Cortex of kidney (tissue), 1 donor: ENCODE measurements at places on chromosomes 2 and 18.

DNA sequence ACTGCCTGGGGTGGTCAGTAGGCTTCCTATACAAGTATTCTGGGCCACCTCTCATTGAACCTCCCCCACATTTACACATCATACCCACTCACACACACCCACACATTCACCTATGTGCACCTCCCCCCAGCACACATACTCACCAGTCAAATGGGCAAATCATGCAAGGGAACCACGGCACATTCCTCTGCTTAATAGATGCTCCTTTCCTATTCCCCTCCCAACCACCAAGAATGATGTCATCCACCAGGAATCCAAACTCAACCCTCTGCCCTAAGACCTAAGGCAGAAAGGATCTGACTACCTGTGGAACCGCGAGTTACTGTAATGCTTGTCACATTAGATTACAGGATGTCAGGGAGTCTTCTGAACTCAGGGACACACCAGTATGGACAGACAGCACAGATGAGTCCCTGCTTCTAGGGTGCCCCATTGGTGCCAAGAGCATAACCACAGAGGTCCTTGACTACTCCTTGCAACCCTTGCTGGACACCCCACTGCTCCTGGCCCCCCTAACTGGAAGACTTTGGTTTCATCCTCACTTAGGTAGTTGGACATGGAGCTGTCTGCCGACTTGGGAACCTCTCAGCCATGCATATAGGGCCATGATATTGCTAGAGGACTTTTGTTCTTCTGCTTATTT, 21.5 kb upstream of the CAB39 start:
- DNase-seq = no peak

- DNase-seq = no peak
Measured at GRCh38 chr2:170218456-170218855, 40.5 kb downstream of the MYO3B start.

DNA sequence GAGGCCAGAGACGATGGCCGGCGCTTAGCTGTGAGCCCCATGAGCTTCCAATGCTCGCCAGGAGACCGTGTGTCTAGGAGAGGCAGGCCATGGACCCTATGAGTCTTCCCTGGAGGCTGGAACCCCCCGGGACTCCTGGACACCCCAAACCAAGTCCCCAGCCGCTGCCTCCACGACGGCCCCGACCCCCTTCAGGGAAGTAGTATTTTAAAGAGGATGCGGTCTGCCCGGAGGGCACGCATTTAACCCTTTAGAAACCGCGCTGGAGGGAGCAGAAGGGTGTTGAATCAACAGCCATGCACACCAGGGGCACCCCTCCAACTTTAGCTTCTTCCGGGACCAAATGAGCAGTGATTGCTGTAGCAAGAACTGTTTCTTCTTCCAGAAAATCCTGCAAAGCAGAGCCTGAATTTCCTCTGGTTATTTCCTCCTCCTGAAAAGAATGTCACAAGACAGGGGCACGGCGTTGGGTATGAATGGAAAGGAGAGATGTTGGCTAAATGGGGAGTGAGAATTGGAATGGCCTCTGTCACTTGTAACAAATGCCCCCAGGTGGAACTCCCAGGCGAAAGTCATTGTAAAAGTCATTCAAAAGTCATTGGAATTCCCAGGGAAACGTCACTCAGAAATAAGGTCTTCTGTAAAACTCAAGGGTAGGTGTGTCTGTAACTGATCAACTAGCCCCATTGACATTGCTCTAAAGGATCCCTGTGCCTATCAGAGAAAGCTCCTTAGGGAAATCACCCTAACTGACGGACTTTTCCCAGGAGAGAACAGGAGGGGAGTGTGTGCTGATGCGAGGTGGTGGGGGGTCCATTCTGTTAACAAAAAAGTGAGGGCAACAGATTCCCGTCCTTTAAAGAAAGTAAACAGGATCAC, 5.8 kb upstream of the GBX2 start:
- no peak for DNase-seq

DNA sequence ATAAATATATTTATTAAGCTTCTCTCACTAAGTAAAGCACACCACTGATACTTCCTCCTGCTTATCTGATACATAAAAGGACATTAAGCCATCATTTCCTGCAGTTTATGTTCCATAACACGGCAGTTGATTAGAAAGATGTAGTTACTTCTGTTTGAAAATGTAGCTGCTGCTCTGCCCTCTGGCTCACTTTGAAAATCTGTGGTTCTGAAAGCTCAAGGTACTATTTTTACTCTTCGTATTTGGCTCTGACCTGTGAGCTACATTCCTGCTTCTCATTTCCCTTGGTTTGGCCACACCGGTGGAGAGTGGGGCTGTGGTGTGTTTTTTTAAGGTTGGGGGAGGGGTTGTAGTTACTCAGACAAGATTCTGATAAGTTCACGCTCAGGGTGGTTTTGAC, 12.8 kb upstream of the TTN start:
- DNase-seq = no peak

DNA sequence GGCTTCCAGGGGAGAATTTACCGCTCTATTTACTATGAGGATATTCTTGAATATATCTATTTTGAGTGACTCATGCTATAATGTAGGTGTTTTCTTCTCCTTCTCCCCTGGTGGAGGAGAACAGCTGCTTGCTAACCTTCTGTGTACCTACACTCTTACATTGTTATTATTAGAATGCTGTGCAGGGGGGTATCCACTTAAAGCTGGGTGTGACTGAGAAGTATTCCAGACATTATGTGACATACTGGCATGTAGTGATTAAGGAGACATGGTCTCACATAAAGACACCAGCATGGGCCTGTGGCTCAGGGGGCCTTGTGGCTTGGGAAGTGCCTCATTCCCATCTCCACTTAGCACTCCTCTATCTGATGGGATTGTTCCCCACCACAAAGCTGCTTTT, 287.9 kb downstream of the PTPRM start:
- DNase-seq = no peak

DNA sequence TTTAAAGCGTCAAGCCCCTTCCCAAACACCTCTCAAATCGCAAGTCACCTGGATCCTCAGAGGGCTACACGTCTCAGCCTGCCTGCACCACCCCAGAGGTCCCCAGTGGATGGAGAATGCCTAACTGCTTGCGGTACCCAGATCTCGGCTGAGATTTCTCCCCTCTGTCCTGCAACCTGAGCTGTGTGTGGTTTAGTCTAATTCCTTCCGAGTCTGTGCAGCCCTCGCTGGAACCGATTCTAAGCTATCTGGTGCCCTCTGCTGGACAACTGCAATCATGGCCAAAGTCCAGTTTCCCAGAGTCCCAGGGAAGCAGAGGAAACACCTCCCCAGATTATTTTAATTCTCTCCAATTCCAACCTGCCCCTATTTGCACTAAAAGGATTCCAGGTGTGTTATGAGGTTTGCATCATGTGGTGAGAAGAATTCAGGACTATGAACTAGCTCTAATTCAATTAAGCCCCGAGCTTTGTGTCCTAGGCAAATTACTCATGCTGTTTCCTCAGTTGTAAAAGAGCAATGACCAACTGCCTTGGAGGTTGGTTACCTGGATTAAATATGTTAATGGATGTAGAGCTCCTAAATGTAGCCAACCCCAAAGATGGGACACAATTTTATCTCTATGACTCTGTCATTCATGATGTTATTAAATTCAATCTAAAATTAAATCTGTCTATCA, 276.1 kb upstream of the NCKAP5 start:
- no peak for DNase-seq

GRCh38 chr18:26405190-26405801, 143.1 kb downstream of the KCTD1 start:
- no peak for DNase-seq

DNA sequence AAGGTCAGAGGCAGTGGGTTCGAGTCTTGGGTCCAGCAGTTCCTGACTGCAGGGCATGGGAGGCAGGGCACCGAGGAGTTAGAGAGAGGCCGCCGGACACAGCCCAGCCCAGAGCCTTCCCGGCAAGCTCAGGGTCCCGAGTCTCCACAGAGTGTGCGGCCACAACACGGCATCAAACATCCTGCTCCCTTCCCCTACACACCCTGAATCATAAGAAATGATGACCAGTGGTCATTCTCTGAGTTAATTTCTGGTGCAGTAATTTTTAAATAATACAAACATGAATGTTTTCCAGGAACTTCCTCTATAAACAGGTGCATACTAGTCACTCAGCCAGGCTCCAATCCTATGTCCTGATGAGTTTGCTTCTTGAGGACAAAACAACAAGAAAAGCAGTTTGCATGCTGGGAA, 118.0 kb downstream of the PXDN start:
- no peak for DNase-seq

GRCh38 chr2:66827851-66828250, 392.9 kb downstream of the MEIS1 start:
- DNase-seq = no peak

DNA sequence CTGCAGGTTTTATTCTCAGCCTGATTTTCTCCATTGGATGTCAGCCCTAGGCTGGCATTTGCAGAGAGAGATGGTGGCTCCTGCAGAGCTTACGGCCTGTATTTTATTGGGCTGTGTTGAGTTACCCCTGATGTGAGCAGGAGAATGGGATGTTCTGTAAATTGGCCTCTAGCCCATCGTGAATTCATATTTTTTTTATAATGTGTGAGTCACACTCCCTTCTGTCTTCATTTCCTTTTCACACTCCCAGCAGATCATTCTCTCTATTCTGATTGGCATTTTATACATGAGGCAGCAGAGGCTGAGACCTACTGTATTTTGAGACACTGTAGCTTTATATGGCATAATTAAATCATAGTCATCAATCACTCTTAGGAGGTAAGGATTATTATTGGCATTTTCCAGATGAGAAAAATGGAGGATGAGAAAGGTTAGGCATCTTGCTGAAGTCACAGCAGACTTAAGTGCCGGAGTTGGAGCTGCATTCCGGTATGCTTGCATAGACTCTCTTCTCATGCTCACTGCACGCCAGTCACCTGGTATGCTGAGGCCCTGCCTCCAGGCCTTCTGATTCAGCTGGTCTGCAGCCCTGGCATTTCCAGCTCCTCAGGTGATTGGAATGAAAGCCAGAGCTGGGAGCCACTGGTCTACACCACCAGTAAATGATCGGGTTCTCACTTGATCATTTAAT, 142.4 kb downstream of the NEDD4L start:
- DNase-seq = no peak

DNA sequence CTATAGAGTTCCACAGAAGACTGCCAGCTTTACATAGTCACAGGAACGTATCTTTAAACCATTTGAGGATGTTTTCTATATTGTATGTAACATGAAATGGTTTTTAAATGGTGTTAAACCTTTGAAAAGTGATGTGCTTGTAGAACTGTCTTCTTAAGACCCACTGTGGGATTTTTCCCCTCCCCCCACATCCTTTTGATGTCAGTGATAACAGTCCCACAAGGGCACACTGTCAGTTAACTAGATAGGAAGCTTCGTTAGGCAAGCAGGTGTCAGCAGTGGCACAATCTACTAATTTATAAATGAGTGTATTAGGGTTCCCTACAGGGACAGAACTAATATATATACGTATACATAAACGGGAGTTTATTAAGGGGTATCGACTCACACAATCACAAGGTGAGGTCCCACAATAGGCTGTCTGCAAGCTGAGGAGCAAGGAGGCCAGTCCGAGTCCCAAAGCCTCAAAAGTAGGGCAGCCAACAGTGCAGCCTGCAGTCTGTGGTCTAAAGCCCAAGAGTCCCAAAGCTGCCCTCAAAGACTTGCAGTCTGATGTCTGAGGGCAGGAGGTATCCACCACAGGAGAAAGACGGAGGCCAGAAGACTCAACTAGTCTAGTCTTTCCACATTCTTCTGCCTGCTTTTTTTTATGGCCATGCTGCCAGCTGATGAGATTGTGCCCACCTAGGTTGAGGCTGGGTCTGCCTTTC, 23.8 kb upstream of the HNRNPLL start:
- DNase-seq = no peak

DNA sequence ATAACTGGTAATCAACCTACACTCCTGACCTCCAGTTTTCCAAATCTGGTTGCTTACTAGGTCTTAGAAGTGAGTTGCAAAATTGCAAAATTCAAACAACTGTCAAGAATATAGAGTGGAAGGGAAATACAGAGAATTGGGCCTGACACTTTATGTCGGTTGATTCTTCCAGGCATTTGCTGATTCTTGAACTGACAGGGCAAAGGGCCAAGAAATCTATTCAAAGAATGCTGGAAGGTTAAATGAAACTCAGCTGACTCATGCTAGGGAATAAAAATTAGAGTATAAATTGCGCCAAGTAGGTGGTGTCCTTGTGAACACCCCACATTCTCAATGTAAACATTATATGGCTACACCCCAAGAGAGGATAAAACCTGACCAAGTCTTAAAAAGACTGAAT, 21.5 kb upstream of the ZSCAN30 start:
- DNase-seq = no peak

DNA sequence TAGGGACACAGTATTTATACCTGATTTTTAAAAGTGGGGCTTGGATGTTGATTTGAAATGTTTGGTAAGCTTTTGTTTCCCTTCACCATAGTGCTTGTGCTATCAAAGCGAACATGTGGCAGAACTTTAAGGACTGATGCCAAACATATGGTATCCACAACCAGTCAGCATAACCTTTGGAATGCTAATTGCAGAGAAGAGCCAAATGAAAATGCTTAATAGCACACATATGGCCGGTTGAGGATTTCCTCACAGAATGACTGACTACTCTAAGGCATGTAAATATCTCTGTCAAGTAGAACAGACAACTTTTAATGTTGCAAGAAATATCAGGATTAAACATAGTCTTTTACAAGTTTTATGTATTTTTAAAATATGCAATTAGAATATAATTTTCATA, 120.9 kb upstream of the COL3A1 start:
- no peak for DNase-seq

GRCh38 chr2:176175709-176176607, 12.5 kb upstream of the HOXD1 start:
- DNase-seq = no peak

DNA sequence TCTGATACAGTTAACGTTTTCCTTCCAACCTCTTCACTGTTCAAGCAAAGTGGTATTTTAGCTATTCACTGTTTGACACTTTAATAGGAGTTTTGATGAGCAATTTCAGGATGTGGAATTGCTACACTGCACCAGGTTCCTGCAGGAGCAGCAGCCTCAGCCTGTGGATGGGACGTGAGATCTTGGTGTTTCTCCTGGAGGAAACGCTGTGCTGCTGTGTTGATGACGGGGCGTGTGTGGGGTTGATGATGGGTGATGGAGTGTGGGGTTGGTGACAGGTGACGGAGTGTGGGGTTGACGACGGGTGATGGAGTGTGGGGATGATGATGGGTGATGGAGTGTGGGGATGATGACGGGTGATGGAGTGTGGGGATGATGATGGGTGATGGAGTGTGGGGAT, 98.9 kb downstream of the RTP5 start:
- no peak for DNase-seq

DNA sequence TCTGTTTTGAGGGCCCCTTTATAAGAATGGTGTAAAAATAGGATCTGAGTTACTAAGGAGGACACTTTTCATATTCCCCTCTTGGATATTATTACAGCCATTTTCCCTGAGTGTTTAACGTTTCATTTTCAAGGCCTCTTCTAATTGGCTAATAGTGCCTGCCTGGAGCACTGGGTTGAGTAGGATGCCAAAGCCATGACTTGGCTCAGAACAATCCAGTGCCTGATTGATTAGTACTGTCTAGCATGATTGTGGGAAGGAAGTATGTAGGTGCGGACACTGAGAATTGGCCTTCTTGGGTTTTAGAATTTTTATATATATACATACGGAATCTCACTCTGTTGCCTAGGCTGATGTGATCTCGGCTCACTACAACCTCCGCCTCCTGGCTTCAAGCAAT, 66.1 kb downstream of the NAB1 start:
- no peak for DNase-seq

GRCh38 chr18:35390951-35391700, 14.0 kb upstream of the ZNF396 start:
- no peak for DNase-seq

- no peak for DNase-seq
Measured at GRCh38 chr18:5622905-5623304, 79.1 kb upstream of the EPB41L3 start.

GRCh38 chr2:133780099-133780996, 212.1 kb upstream of the NCKAP5 start:
- DNase-seq = no peak
